ENCODE measurements at places on chromosomes 4 and X. TPM values are rescaled to one million over a fixed set of nuclear protein-coding genes. Genes with fewer than 3 reads are reported as not detected.

DNA sequence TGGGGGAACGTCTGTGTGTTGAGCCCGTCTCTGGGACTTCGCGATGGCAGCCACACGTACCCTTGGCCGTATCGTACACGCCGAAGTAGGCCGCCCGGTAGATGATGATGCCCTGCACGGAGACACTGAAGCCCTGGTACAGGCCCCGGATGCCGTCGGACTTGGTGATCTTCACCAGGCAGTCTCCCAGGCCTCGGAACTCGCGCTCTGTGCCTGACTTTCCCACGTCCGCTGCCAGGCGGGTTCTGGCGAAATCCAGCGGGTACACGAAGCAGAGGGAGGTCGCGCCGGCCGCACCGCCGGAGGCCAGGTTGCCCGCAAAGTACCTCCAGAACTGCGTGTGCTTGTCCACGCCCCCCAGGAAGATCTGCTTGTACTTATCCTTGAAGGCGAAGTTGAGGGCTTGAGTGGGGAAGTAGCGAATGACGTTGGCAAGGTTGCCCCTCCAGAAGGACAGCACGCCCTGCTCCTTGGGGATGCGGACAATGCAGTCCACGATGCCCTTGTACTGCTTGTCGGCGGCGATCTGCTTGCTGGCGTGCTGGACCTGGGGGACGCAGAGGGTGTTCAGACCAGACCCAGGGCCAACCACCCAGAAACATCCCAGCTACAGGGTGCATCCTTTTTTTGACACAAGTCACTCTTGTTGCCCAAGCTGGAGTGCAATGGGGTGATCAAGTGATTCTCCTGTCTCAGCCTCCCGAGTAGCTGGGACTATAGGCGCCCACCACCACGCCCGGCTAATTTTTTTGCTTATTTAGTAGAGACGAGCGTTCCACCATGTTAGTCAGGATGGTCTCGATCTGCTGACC is 2.5 kb downstream of the SLC25A6 start:
- no peak for DNase-seq

GRCh38 chrX:68758671-68759070 is 70.2 kb upstream of the EFNB1 start:
- DNase-seq: no peak

DNA sequence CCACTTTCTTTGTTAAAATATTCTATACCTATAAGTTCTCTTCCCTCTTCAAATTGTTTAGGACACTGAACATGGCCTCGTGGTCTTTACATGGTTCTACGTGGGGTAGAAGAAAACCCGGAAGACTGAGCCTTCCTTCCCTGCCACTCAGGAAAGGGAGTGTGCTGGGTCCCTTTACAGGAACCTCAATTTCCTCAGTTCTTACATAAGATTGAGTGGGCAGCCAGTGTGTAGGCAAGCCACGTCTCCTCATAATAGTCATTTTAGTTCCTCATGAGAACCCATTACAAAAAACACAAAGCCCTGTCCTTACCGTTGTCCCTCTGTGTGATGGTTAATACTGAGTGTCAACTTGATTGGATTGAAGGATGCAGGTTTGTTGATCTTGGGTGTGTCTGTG is 28.7 kb upstream of the SMIM10L2A start:
- DNase-seq: no peak

DNA sequence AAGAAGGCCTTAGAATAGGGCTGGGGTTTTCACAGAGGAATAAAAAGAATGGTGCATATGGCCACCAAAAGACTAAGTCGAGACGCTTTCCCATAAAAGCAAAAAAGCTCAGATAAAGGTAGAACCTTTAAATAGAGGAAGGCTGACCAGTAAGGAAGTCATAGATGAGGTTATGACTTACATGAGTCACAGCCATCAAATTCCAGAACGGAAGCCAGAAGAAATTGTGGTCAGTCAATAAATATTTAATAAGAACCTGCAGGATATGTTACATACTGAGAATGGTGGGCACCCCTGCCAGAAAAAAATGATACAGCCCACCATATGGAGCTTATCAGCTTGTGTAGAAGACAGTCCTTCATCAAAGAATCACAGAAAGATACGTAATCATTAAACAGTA is 120.1 kb downstream of the MANBA start:
- DNase-seq: no peak

Gene TFE3
- total RNA-seq: 38.6 TPM

Gene BRS3
- total RNA-seq: not detected

All from CD4-positive, alpha-beta T cell (primary cell).